Kidney (tissue), 22 donors: ENCODE measurements at places on chromosomes 16 and 17. TPM values are rescaled to one million over a fixed set of nuclear protein-coding genes. Genes with fewer than 3 reads are reported as not detected.
A peak's percentile ranks its signal among the peaks of the same experiment; 100 is the strongest.

GRCh38 chr17:13522749-13523148 is 79.0 kb downstream of the HS3ST3A1 start:
- no peak for DNase-seq

GRCh38 chr17:31499771-31500554 is 108.5 kb downstream of the RAB11FIP4 start:
- DNase-seq, result peak; percentile 73

The TEN1 gene
- total RNA-seq, result 21.3 TPM

The RAB11FIP4 gene
- 32.5 TPM for total RNA-seq

DNA sequence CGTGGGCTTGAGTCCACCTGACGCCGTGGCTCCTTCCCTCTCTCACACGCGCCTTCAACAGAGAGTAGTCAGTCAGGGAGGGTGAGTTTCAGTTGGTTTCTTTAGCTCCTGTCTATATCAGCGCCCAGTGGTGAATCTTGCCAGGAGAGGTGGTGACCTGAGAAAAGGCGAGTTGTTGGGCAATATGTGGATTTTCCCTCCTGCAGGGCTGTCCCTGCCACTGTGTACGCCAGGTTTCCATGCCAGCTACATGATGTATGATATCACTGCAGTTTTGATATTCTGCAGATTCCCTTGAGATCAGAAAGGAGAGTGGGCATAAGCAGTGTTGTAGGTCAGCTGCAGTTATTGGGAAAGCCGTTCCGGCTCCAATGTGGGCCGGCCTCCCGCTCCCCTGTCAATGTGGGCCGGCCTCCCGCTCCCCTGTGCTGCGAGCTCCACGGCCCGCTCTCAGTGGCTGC is 31.4 kb downstream of the BANP start:
- DNase-seq, result no peak

GRCh38 chr17:77716289-77716926 is 242.1 kb upstream of the TNRC6C start:
- DNase-seq, result no peak

DNA sequence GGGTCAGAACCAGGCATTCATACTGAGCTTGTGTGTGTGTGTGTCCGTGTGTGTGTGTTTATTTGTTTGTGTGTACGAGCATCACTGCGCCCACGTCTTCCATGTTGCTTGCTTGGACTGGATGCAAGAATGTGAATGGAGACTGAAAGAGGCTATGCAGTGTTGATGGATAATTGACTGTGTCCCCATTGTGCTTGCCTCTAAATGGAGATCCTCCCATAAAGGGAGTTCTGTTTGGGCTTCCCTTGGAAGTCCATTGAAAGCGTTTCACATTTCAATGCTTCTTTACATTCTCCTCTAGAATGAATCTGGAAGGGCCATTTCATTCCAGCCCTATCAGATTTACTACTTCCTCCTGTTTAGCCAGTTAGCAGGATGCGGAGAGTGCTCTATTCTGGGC is 124.0 kb downstream of the GP2 start:
- DNase-seq, result no peak

DNA sequence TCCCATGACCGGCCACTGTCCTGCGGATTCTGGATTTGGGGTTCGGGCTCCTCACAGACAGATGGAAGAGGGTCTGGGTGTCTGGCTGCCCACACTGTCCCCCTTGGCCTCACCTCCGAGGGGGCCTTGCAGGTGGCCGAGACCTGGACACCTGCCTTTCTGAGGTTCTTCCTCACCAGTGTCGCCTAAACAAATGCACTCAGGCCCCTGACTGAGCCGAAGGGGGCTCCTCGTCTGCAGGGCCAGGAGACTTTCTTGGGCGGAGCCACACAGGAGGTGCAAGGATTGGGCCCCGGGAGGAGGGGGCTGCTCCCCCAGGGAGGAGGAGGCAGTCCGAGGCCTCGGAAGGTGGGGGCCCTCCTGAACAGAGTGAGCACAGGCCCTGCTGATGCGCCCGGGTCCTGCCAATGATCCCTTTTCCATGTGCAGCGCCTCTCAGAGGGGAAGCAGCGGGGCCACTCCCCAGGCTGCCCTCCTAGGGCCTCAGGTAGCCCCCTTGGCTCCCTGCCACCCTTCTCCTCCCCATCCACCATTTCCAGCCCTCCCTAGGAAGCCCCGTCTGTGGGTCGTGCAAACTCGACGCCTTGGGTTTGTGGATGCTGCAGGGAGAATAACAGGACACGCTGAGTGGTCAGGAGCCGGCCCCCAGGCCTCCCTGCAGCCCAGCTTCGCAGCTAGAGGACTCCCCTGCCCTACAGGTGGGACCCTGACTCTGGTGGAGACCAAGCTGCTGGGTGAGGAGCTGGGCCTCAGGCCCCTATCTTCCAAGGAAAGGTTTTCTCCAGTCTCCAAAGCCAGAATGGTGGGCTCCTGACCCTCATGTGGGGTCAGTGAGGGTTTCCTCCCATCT is 63.4 kb upstream of the ZNF469 start:
- no peak for DNase-seq

- DNase-seq, result no peak
Measured at GRCh38 chr17:83106056-83106588, 26.7 kb downstream of the METRNL start.

DNA sequence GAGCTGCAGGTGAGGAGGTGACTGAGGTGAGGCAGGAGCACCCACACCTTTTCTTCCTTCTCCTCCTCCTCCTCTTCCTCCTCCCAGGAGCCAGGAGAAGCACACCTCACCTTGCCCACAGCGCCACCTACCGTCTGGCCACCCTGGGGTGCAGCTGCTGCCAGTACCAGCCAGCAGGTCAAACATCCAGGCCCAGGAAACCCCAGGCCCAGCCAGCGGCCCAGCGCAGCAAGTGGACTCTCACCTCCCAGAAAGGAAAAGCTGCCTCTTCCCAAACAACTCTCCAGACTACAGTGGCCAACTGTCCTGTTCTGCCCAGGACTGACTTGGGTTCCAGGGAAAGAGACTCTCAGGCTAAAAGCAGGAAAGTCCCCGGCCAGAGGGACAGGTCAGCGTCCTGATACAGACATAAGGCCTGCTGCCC is 22.7 kb downstream of the PEMT start:
- peak; percentile 86 for DNase-seq

GRCh38 chr17:16288860-16289571 is 64.3 kb downstream of the CENPV start:
- no peak for DNase-seq

DNA sequence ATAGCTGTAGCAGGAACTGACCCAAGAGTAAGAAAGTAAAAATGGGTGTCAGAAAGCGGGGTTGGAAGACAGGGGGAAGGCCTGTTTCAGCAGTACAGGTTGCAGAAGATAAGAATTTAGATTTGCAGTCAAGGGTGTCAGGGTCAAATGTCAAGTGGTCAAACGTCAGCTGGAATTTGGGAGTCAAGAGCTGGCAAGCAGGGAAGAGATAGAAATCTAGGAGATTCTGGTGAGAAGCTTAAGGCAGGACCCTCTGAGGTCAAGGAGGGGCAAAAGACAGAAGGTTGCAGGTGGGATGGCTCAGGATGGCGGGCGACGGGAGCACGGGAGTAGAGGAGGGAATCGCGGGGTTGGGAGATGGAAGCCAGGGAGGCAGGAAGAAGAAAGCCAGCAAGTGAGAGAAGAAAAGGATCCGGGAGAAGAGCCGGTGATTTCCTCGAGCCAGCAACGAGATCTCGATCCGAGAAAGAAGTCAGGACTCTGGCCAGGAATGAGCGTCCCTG is 335 bp downstream of the SLC25A35 start:
- no peak for DNase-seq

DNA sequence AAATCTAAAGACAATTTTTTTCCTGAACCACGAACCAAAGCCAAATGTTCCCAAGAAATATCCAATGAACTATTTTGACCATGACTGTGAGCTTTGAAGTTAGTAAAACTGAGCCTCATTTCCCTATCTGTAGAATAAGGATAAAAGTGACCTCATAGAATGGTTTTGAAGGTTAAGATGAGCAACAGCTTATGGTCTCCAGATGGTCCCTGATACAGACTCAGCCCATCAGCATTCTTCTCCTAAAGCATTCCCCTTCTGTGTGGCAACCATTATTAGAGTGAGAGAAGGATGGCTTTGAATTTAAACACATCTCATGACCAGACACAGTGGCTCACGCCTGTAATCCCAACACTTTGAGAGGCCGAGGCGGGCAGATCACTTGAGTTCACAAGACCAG is 70.1 kb downstream of the COPRS start:
- DNase-seq, result no peak

DNA sequence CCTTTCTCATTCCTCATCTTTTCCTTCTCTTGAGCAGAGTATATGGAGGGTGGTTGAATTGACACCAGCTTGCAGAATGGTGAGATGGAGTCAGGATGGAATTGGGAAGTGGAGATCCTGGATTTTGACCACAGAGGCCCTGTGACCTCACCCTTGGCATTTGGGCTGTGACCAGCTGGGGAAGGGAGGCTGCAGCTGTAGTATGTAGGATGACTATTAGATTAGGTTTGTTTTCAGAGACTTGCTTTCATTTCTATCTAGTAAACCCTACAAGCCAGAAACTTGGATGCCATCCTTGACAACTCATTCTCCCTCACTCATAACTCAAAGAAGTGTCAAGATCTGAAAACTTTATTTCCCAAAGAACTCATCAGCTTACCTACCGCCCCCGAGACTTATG is 5.9 kb downstream of the GNGT2 start:
- DNase-seq, result no peak

DNA sequence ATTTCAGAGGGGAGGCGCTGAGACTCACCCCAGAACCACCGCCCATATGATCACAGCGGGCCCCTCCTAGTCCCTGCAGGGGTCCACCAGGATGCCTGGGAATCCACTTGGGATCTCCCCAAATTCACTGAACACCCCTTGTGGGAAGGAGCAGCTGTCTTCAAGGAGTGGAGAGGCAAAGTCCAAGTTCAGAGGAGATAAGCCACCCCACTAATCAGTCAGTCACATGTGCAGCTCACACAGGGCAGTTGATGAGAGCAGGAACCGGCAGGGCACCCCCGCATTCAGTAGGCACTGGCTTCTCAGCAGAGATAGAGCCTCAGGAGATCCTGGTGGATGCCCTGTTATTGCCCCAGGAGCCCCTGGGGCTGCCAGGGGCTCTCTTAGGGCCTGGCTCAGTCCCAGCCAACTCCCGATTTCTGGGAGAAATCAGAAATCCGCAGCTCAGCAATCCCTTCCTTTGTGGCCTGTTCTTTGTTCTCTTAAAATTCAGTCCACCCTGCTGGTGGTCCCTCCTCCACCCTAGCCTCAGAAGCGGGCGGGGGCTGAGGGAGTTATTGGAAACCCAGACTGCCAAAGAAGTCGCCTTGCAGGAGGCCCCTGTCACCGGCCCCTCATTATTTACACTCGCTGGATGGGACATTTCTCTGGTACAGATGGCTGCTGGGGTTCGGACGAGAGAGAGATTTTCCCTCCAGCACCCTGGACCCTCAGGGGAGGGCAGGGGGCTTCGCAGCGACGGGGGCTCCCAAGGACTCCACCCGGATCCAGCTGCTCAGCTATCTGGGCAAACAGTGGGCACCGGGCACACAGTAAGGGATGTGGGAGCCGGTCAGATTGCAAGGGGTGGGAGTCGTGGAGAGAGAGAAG is 1.8 kb downstream of the CDC42EP4 start:
- DNase-seq, result peak; percentile 91

DNA sequence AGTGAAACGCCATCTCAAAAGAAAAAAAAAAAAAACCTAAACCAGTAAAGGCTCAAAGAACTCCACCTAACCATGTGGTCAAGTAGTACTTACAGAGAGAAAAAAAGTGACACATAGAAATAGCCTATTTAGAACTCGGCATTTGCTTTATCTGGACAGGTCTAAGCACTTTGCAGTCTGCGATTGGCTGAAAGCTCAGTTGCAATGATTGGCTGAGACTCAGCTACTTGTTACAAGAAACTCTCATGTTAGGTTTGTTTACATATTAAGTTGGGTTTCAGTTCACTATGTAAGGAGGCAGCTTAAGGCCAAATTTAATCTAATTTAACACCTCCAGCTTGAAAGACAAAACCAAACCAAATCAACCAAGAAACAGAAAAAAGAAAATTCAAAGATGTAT is 19.1 kb downstream of the ABCC3 start:
- no peak for DNase-seq

The CDC42EP4 gene
- 76.9 TPM for total RNA-seq

DNA sequence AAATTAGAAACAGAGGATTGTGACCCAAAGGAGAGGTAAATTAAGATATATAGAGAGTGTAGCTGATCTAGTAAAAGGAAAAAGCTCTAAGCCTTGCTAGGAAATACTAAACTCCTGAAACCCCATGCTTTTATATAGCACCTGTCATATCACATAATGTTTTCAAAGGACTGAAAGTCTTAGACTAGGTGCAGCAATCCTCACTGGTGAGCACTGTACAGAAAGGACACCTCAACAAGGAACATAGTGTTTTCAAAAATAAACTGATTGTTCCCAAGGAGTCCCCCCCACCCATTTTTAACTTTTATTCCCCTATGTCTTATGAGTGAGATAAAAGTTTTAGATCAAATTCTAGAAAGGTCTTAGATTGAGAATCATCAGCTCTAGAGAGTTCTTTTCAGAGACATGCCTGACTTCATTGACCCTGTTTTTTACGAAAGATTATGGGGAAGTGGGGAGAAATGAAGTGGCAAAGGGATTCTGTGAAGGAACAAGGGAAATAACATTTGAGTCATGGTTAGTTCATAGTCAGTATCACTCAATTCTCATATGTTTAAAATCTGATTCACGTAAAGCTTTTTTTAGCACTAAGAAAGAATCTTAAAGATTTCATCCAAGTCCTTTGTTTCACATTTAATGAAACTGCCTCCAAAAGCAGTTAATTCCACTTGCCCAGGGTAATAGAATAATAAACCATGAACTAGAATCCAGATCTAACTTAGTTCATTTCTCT is 166.4 kb downstream of the CYB561 start:
- no peak for DNase-seq

The DUSP3 gene
- total RNA-seq, result 102 TPM

The KRTAP2-3 gene
- total RNA-seq, result 0.28 TPM

- DNase-seq, result no peak
Measured at GRCh38 chr16:58425756-58426494, 33.7 kb downstream of the GINS3 start.

The C16orf92 gene
- total RNA-seq, result not detected
